Astrocyte (in vitro differentiated cells and primary cell): ENCODE measurements at places on chromosomes 2 and 18. TPM values are rescaled to one million over a fixed set of nuclear protein-coding genes. Genes with fewer than 3 reads are reported as not detected.

Gene CD8A
- 0.14 TPM in 1 of 2 replicates, not detected in the other for total RNA-seq

Gene CGREF1
- 1.8 and 3.0 TPM in 2 replicates for total RNA-seq

Gene HRH4
- total RNA-seq = 0.17 and 0.25 TPM in 2 replicates

Gene SLC23A3
- 1.2 and 1.5 TPM in 2 replicates for total RNA-seq

- H3K27ac ChIP-seq = no peak overlapping the region
- no peak for DNase-seq
- H3K4me3 ChIP-seq = no peak overlapping the region
- no peaks in the 10 kb centered on the region for H3K27me3 ChIP-seq
- no peaks in the 10 kb centered on the region for H3K36me3 ChIP-seq
These were observed 4.4 kb downstream of the ANKRD23 start for GRCh38 chr2:96839293-96839874.

DNA sequence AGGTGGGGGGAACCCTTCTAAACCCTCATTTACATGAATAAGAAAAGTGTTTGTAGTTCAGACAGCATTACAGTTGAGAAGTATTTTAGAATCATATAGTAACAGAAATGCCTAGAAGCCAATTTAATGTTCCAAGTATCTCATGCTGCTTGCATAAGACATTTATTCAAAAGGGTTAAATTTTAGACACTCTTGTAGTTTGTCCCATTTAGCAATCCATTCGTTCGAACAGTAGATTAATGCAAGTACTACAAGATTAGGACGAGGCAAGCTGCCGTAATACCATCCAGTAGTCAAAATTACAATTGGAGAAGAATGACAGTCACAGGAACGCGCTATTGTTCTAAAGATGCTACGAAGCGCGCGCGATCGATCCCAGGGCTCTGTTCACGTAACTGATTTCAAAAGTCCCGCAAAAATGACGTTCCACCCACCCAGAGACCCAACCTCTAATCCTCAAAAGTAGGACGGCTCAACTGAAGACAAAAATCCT, 1.2 kb downstream of the TMEM237 start:
- H3K27me3 ChIP-seq = no peaks in the 10 kb centered on the region
- no peak for DNase-seq
- H3K4me1 ChIP-seq = peaks cover 18% of the 10 kb centered on the region
- H3K4me3 ChIP-seq = peak overlapping the region; percentile 82

- no peak for DNase-seq
- H3K4me1 ChIP-seq = no peaks in the 10 kb centered on the region
- no peak overlapping the region for H3K4me3 ChIP-seq
- H3K27me3 ChIP-seq = no peaks in the 10 kb centered on the region
- no peak overlapping the region for H3K27ac ChIP-seq
- H3K36me3 ChIP-seq = no peaks in the 10 kb centered on the region
These were observed 369.8 kb downstream of the ARHGAP15 start for GRCh38 chr2:143499061-143499460.

- H3K27ac ChIP-seq = no peak overlapping the region
- no peak overlapping the region for H3K4me3 ChIP-seq
- no peaks in the 10 kb centered on the region for H3K36me3 ChIP-seq
- no peaks in the 10 kb centered on the region for H3K4me1 ChIP-seq
These were observed 26.4 kb upstream of the GALR1 start for GRCh38 chr18:77223221-77223639.

GRCh38 chr18:50569930-50570329, 10.0 kb downstream of the MAPK4 start:
- DNase-seq = no peak
- no peak overlapping the region for H3K4me3 ChIP-seq
- no peaks in the 10 kb centered on the region for H3K4me1 ChIP-seq
- peaks cover 2% of the 10 kb centered on the region for H3K27me3 ChIP-seq

- H3K4me1 ChIP-seq = no peaks in the 10 kb centered on the region
- H3K4me3 ChIP-seq = no peak overlapping the region
- no peaks in the 10 kb centered on the region for H3K27me3 ChIP-seq
- DNase-seq = no peak
These were observed 89.4 kb downstream of the CELF4 start for GRCh38 chr18:37476182-37476581.
